ENCODE measurements at places on chromosomes 3 and 15.

DNA sequence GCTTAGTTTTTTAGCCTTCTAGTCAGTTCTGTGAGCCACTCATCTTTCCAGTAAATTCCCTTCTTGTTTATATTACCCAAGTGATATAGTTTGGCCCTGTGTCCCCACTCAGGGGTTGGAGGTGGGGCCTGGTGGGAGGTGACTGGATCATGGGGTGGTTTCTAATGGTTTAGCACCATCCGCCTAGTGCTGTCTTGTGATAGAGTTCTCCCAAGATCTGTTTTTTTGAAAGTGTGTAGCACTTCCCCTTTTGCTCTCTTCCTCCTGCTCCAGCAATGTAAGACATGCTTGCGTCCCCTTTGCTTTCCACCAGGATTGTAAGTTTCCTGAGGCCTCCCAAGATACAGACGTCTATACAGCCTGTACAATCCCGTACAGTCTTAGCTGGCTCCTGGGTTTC is 53.7 kb upstream of the INO80 start:
- DNase-seq, result no peak

GRCh38 chr3:143914257-143914656 is 57.4 kb upstream of the DIPK2A start:
- DNase-seq, result no peak

GRCh38 chr3:128152419-128153155 is 694 bp upstream of the EEFSEC start:
- DNase-seq, result peak; percentile 66

DNA sequence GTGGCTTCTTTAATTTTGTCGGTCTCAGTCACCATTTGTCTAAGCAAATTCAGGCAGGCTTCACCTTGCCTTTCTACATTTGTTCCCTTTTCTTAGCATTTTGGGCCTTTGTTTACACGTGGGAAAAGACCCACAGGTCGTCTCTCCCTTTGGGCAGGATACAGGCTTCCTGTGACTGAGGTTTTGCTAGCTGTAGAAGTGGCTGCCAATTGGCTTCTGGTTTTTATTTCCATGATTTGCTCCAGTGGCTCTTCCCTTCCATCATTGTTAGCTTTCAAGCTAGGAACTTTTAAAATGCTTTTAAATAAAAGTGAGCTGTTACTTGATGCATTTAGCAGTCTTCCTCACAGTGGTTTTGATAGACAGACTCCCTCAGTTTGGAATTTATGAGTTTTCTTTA is 37.3 kb downstream of the MLH1 start:
- DNase-seq, result no peak

GRCh38 chr3:48434591-48435222 is 4.8 kb upstream of the PLXNB1 start:
- DNase-seq, result no peak
